Activated CD8-positive, alpha-beta memory T cell treated with anti-CD3 and anti-CD28 coated beads, Interleukin-2, amount 50 U/mL, for 48 hours (primary cell): ENCODE measurements at places on chromosomes 12 and 14.

DNA sequence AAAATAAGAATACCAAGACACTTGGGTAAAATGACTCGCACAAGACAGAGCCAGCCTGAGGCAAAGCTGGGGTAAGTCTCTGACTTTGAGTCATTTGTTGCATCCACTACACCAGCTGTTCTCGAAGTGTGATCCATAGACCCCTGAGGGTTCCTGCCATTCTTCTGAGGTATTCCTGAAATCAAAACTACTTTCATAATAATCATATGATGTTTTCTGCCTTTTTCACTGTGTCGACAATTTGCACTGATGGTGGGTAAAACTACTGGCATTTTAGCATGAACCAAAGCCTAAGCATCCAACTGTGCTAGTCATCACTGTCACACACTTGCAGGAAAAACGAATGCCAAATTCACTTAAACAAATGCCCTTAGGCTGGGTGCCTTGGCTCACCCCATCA, 135.5 kb upstream of the FUT8 start:
- DNase-seq = no peak

- no peak for DNase-seq
Measured at GRCh38 chr12:29612912-29613311, 115.4 kb upstream of the OVCH1 start.

DNA sequence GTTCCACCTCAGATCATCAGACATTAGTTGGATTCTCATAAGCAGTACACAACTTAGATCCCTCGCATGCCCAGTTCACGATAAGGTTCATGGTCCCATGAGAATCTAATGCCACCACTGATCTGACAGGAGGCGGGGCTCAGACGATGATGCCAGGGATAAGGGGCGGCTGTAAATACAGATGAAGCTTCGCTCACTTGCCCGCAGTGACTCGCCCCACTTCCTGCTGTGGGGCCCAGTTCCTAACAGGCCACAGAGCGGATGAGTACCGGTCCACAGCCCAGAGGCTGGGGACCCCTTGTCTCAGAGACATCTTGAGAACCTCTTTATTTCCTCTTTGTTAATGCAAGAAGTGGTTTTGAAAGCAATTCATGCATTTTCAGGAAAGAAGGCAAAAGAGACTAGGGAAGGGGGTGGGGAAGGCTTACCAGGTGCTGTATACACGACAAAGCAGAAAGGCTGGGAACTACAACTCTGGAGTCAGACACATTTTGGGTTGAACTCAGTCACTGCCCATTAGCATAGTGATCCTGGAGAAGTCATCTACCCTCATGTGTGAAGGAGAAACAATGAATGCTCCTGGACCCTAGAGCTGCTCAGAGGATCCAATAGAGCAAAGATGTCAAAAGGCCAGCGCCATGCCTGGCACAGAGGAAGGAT, 68.7 kb downstream of the EID3 start:
- DNase-seq = peak; percentile 63

DNA sequence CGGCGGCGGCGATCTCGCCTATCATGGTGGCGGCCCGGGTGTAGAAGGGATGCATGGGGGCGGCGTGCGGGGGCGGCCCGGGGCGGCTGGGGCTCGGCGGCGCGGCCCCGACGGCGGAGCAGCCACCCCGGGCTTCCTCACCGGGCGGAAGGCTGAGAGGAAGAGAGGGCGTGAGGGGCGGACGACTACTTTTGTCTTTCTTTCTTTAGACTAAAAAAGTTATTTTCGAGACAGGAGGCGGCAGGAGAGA, 240 bp downstream of the BTG1 start:
- DNase-seq = no peak

DNA sequence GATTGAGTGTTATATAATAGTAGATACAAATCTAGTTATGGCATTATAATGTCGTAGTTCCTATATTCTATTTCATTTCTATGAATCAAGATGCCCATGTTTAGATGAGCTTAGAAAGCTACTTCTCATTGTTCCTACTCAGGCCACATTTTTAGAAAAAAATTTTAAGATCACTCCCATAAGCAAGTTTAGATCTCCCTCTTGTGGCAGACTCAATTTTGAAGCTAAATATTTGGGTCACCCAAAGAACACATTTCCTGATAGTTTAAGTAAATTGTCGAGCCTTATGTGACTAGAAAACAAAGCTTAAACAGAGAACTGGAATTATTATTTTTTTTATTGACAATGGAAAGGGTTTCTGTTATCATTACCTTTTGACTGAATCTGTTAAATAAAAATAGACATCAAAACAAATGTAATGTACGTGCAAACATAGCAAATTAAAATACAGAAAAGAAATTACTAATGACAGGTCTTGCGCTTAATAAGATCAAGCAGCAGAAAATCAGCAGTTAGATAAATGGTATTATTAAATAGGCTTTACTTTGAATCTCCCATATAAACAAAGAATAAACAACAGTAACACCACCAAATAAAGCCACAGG, 180.2 kb downstream of the ACSS3 start:
- DNase-seq = no peak

DNA sequence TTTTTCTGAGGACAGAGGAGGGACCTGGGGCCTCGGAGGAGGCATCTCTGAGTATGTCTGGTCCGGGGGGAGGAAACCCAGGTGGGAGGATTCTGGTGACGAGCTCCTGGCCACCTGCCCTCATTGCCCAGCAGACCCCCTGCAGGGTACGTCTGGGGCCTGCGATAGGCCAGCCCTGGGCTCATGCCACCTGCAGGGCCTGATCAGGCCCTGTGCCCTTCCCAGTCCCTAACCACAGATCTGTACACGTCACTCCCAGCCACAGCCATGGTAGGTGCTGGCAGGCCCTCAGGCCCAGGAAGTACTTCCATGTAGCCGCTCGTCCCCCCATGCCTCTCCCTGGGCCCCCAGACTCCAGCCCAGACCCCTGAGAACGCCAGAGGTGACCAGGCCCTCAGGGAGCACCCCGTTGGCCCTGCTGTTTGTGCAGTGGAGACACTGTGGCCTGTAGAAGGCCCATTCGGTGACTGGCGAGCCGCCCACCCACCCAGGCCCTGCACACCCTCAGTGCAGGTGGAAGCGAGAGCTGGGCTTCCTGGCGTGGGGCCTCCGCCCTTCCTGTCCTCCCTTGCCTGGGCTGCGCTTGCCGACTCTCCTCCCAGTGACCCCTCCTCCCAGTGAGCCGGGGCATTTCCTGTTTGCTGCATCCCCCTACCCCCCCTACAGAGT, 5.7 kb downstream of the INF2 start:
- DNase-seq = no peak

GRCh38 chr14:72630374-72630773, 263.5 kb downstream of the DPF3 start:
- DNase-seq = no peak
